ENCODE measurements at places on chromosomes 7 and 10. TPM values are rescaled to one million over a fixed set of nuclear protein-coding genes. Genes with fewer than 3 reads are reported as not detected.

CRCP gene
- 28.4 TPM for total RNA-seq

NAT16 gene
- total RNA-seq: 2.0 TPM

GIMAP1 gene
- total RNA-seq: 0.10 TPM

CHAT gene
- total RNA-seq: not detected

HMX2 gene
- total RNA-seq: not detected

AKR1C8 gene
- total RNA-seq: not detected

SDK1 gene
- total RNA-seq: 0.05 TPM

OPN1SW gene
- not detected for total RNA-seq

ZNF853 gene
- total RNA-seq: 0.05 TPM

NXPH1 gene
- total RNA-seq: 0.17 TPM

IMMP2L gene
- 21.1 TPM for total RNA-seq

GNA12 gene
- 32.6 TPM for total RNA-seq

IGFBP1 gene
- total RNA-seq: 0.20 TPM

SLC29A4 gene
- 24.5 TPM for total RNA-seq

SSC4D gene
- total RNA-seq: 1.1 TPM

ZNF503 gene
- total RNA-seq: 30.4 TPM

ODAD2 gene
- total RNA-seq: 20.4 TPM

ADIRF gene
- total RNA-seq: 448 TPM
